HEK293T (cell line): ENCODE measurements at places on chromosomes 5 and 9.

DNA sequence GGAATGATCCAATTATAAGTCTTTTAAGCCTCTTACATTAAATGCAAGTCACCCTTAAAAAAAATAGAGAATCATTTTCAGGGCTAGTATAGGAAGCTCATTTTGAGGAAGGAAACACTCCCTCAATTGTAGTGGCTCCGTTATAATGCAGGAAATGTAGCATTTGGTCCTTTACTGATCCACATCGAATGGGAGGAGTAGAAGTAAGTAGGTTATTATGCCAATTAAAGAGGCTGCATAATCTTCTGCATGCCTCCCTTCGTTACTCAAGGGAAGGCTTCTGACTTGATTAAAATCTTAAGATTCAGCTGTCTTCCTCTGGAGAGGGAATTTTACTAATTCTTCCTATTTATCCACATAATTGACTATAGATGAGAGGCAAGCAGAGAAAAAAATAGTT lies 579.2 kb upstream of the COX7C start:
- no peak for DNase-seq

DNA sequence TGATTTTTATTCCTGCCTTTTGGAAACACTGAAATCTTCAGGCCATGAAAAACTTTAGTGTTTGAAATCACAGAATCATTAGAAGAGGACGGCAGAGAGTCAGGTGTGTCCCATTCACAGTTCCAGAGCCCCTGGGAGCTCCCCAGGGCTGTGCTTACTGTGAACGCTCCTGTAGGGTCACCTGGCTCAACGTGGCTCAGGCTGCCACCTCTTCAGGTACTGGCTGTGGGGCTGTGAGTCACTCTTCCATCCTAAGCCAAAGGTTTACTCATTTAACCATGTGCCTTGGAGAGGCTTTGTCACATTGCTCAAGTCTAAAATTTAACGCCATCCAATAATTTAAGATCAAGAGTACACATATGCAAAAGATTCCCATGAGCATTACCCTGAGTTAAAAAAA lies 50.2 kb upstream of the FSTL4 start:
- no peak for DNase-seq

DNA sequence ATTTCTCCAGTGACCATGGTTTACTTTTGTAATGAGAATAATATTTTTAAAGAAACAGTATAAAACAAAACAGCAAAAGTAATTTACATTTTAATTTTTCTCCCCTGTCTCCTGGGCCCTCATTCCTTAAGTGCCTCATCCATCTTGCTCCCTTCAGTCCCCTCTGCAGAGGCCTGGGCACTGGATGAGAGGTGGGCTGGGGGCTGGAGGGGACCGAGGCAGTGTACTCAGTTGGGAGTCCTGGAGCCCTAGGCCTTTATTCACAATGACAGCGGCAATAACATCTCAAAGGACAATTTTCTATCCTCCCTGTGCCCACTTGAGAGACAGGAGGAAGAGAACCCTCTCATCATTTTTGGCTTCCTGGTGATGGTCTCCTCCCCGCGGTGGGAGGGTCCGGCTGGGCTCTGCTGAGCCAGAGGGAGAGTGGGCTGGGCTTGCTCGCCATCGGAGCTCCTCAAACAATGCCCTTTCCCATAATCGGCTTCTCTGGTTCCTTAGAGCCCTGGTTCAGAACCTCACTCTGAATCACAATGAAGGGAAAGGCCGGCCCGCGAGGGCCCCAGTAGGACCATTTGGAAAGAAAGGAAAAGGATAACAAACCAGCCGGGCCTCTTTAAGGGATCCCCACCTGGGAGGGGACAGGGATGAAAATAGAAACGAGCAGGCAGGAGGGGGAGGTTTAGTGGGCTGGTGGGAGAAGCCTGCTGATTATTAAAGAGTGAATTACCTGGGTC lies 9.7 kb upstream of the SMIM32 start:
- DNase-seq, result no peak

DNA sequence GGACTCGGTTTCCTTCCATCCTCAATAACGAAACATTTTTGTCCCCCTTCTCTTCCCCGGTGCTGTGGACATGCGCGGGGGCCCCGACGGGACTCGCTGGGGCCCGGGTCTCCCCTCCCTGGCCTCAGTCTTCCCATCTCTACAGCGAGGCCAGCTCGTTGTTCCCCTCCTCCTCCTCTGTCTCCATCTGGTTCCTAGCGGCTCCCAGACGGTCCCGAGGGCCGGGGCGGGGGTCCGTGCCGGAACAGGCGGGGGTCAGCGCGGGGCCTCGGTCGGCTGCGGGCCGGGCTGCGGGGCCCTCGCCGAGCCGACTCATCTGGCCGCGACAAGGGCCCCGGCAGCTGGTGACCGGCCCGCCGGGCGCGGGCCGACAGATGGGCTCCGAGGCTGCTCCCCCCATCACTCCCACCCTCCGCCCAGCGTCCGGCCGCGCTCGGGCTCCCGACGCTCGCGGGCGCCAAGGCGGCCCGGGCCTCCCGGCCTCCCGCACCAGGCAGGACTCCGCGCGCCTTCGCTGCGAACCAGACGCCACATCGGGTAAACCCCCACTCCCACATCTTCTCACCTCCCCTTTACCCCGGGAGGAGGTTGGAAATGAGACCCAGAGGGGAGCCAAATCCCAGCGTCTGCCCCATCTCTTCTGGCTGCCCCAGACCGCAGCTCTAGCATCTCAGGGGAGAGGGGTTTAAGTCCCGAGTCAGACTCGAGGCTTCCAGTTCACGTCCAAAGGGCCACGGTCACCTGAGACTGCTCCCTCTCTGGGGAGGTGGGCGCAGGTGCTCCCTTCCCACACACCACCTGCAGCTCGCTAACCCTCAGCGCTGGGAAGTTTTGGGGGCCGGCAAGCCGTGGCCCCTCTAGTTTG lies 8.1 kb downstream of the BARHL1 start:
- no peak for DNase-seq
